SIG-M5 (cell line): ENCODE measurements at places on chromosomes 4 and X.

DNA sequence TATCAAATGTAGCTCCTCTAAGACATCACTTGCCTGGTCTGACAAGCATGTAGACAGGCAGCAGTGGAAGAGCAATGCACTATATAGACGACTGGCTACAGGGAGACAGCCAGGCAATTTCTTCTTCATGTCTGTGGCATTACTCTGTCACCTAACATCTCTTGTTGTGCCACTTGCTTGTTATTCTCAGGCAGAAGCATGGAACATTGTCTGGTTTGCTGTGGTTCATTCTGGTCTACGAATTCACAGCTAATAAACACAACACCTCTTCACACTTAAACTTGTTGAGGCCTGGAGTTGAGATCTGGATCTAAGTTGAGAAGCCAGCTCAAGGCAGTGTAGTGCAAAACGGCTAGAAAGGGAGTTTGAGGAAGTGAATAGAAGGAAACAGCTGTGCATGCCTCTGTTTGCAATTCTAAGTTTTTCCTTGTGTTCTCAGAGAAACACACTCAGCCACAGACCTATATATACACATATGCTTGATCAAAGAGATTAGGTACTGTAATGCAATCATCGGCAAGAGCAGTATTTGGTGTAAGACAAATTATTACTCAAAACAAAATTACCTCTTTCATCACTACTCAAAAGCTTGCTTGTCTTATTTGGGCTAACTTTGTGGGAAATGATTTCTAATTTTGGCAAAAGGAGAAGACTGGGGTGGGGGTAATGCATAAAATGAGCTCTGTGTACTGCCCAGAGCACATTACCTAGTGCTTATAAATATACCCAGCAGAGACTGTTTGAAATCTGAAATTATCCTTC, 243.8 kb downstream of the PPP3CA start:
- DNase-seq: peak; percentile 66

- DNase-seq: no peak
Measured at GRCh38 chr4:93770201-93770600, 58.4 kb upstream of the ATOH1 start.

DNA sequence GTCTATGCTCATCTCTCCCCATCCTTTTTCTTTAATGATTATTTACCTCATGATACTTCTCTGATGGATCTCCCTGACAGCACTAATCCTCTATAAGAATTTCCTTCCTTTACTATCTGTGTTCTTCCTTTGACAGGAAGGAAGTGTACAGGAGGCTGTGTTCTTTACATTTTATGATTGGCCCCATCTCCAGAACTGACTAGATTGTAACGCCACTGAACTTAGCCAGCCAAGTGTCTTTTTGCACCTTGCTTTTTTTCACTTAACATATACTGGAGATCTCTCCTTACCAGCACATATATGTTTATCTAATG, 3.9 kb upstream of the WWC2 start:
- no peak for DNase-seq

DNA sequence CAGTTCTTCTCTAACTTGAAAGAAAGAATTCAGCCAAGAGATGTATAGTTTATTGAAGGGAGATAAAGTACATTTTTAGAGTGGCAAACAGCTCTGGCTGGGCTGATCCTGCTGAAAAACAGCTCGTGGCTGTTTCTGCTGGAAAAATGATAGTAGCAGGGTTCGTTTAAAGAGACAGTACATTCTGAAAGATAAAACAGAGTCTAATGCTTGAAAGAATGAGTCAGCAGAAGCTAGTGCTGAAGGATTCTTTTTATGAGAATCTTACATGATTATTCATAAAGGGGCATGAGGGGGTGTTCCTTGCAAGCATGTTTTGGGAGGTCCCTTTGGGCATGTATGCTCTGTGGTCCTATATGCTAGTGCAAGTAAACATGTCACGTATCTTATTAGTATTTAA, 790.0 kb downstream of the PCDH18 start:
- no peak for DNase-seq

DNA sequence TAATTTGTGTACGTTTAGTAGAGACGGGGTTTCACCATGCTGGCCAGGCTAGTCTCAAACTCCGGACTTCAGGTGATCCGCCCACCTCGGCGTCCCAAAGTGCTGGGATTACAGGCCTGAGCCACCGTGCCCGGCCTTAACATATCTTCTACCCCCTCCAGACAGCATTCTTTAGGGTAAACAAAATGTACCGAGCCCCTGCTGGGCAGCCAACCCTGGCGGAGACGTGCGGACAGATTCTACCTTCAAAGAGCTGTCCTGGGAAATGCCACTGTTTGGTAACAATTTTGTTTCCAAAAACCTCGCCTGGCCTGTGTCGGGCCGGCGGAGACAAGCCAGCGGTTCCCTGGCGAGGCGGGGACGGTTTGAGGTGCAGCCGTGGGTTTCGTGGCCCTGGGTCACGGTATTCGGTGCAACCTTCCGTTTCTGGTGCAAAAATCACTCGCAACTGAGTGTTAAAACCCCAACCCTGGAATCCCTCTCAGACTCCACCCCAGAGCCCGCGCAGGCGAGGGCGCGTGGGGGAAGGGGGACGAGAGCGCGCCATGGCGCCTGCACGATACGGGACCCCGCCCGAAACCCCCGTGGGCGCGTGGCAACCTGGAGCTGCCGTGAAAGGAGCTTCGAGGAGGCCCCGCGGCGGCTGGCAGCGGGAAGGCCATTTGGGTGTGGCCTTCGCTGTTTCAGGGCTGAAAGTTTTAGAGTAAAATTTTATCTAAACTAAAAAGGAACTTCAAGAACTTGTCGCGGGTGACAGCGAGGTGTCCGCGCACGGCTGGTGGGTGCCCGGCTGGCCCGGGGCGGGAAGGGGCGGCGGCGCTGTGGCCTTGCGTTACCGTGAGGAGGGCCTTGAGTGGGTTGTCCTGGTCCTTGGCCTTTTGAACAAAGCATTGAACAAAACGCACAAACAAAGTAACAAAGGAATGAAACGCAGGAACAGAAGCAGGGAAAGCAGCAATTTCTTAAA, 17.0 kb downstream of the MRFAP1 start:
- DNase-seq: no peak

GRCh38 chrX:124325732-124326131, 6.7 kb upstream of the TEX13D start:
- no peak for DNase-seq

DNA sequence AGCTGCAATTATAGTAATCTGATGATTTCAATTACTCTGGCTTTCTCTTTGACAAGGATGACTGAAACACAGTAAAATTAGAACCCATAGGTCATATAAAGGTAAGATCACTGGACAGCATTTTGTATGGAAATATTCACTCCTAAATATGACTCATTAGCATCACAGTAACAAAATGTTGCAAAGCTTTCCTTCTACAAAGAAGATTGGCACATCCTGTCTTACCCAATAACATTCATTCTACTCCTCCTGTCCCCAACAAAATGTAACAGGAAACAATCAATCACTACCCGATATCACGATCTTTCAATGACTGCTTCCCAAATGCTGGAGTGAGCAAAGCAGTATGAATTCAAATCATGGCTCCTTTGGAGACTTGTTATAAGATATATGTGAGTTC, 95.3 kb downstream of the FANCB start:
- DNase-seq: no peak

DNA sequence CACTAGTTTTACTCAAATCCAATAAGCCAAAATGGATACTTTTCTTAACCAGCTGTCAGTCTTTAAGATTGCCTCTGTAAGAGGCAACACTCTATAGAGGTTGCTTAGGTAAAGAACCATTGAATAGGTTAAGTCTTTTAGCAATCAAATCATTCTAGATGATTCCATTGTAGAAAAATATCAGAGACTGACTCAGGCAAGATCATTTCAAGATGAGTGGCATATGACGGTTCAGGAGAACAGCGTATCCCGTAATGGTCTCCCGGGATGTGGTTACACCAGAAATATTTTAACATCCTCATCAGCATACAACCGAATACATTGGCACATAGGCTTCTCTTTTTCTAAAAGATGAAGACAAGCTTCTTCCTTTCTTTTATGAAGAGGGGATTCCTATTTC, 641.7 kb upstream of the AGA start:
- no peak for DNase-seq

DNA sequence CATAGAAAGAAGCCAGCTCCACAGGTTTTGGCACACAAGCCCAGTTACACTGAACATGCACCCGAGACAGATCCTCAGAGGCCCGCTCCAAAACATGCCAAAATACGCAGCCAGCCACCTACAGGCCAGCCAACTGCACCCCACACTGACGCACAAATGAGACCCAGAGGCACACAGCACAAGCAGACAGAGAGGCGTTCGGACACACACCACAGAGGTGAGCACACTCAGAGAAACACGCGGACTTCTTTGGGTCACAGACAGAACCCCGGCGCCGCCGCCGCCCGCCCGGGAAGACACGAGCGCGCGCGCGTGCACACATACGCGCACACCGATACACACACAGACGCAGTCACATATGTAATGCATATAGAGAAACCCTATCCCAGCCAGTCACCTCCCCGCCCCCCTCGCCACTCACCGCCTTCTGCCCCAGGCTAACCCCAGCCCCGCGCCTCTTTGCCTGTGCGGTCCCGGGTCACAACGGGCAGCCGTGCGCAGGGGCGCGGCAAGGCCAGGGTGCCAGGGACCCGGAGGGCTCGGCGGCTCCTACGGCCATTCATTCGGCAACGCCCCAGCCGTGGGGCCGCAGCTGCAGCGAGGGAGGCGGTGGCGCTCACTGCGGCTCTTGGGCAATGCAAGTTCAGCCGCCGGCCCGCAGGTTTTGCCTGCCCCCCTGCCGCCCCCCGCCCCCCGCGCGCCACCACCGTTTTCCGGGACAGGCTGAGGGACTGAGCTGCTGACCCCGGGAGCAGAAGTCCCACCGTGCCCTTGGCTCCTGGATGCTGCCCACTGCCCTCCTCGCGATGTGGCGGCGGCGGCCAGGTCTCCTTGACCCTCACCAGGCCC, 553 bp downstream of the SEPTIN6 start:
- DNase-seq: no peak

DNA sequence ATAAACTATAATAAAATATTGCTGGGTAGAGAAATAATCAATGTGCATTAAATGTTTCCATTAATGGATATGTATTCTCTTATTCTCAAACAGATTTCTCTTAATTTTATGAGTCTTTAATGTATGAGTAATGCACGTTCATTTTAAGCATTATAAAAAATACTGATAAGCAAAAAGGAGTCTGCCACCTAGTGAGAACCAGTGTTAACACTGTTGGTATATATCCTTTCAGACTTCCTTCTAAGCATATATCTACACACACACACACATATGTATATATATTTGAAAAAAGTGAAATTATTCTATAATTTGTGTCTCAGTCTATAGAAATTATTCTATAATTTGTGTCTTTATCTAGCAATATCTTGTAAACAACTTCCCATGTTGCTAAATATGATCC, 49.9 kb upstream of the MTMR1 start:
- no peak for DNase-seq

GRCh38 chr4:148216866-148217814, 225.1 kb downstream of the NR3C2 start:
- no peak for DNase-seq

GRCh38 chr4:18627447-18628005, 606.0 kb upstream of the LCORL start:
- no peak for DNase-seq

GRCh38 chrX:131405497-131405896, 116.4 kb upstream of the IGSF1 start:
- DNase-seq: no peak

- DNase-seq: no peak
Measured at GRCh38 chr4:127548990-127549925, 83.5 kb upstream of the INTU start.

- DNase-seq: no peak
Measured at GRCh38 chr4:43822621-43823020, 626.0 kb downstream of the KCTD8 start.

DNA sequence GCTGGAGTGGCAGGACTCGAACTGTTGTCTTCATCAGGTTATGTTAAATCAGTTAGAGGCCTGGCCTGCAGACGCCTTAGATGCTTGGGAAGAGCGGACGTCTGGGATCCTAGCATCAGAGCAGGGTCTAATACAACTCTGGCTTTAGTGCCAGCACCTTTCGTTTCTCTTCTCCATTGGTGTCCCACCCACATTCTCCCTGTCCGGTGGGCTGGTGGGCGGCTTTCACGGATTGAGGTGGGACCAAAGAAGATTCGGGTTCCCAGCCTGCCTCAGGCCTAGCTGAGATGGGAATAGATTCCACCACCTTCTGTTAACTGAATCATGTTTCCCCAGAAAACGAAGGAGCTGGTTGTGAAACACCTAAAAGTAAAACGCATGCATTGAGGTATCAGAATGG, 939 bp downstream of the PDK3 start:
- no peak for DNase-seq

GRCh38 chr4:76488455-76488854, 53.4 kb downstream of the SHROOM3 start:
- DNase-seq: no peak

- DNase-seq: no peak
Measured at GRCh38 chrX:49075347-49075746, 1.5 kb upstream of the PRAF2 start.

- no peak for DNase-seq
Measured at GRCh38 chr4:141563723-141564122, 72.7 kb upstream of the IL15 start.

DNA sequence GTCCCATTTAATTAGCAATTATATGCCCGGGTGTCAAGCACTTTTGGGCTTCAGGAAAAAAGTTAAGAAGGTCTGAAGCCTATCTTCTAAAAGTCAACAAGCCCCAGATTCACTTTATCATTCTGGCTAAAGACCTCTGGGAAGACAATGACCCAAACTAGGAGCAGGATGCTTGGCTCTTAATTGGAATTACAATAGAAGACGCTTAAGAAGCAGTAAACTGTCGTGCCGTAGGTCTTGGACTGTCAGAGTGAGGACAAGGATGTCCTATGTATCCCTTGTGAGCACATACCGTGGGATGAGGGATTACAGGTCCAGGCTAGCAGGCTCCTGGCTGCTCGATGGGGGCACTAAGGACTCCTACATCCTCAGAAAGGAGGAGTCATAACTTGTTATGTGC, 3.2 kb upstream of the ARHGAP36 start:
- no peak for DNase-seq

DNA sequence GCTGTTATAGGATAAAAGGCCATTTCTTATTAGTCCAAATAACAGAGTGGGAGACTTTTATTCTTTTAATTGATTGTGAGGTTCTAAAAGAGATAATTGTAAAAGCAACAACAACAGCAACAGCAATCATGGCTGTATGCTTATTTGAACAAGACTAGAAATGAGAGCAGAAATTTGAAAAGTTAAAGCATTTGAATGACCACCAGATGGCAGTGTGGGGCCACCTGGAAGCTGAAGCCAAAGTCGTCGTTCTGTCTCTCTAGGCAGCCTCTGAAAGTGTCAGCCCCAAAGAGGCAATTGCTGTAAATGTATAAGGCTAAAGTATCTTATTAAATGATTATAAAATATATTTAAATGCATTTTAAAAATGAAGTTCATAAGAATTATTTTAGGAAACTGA, 42.2 kb downstream of the SH2D1A start:
- DNase-seq: no peak

DNA sequence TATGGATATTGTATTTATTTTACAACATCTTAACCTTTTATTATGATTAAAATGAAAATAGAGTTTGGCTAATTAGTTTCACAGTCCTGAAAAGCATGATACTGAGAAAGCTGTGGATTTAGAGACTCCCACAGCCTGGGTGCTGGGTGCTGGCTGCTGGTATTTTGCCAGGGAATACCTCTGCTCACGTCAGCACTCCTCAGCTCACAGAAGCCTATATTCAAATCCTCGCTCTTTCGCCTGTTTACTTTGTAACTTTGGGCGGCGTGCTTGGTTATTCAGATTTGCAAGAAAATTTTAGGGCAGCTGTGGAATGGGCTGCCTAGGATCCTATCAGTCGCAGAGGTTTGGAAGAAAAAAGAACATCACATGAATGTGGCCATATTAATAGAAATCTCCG, 261.8 kb downstream of the DCTD start:
- DNase-seq: no peak

- DNase-seq: no peak
Measured at GRCh38 chrX:45506149-45506730, 305.6 kb upstream of the DIPK2B start.
